ENCODE measurements at places on chromosomes 2 and 18.
A peak's percentile ranks its signal among the peaks of the same experiment; 100 is the strongest.

DNA sequence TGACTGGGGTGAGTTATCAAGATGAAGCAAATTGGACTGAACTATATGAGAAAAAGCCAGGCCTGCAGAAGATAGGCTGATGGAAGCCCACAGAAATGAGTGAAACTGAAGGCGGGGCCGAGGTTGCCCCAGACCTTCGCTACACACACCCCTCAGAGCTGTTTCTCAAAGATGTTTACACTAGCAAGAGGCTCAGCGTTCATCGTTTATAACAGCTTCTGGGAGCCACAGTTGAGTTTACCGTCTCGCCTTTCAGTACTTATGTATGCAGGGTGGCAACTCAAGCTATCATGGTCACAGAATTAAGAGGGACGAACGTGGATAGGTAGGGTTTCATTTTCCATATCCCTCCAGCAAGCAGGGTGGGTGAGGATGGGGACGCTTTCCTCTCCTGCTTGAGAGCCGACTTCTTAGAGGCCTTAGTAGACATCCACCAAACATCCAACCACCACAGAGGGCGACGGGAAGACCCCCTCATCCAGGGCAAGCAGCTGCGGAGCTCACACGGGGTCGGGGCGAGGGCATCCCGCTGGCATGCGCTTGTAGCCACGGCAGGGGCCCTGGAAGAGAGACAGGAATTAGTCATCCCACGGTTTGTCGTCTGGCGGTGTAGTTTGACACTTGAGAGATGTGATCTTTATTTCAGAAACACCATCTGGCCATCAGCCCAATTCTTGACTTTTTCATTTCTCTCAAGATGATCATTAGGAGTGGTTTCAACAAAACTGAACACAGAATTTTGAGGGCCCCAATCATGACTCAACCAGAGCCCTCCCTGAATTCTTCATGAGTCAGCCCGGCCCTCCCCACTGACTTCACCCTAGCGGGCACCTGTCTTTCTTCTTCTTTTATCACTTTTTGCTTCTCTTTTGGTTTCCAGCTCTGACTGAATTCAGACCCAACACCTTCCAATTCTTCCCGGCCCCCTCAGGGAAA, 109.1 kb upstream of the CTDP1 start:
- no peak for DNase-seq

- DNase-seq = no peak
These were observed 60.0 kb downstream of the CABLES1 start for GRCh38 chr18:23194997-23195957.

DNA sequence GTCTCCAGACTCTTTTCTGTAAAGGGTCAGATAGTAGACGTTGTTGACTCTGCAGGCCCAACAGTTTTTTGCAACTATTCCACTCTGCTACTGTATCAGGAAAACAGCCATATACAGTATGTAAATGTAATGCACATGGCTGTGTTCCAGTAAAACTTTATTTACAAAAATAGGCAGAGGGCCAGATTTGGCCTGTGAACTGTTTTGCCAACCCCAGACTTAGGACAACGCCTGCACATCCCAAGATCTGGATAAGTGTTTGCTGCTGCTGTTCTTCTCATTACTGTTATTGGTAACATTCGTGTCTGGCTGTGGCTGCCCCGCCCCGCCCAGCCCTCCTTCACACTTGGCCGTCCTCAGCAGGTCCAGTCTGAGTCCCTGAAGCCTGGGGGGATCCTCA, 94.6 kb upstream of the MCFD2 start:
- DNase-seq = no peak

DNA sequence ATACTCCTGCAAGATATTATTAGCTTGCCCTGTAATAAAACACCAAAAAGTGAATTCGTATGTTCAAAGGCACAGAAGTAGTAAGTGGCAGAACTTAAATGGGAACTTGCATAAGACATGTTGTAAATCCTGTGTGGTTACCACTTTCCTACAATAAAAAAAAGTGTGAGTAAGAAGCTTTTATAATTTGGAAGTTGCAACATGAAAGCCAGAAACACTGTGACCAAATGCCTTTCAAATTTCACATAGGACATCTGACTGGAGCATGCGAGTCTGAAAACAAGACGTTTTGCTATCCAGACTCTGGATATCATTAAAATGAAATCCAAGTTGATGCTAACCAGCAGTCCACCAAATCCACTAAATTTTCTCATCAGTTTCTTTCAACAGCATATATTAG, 886.2 kb upstream of the NRXN1 start:
- no peak for DNase-seq

DNA sequence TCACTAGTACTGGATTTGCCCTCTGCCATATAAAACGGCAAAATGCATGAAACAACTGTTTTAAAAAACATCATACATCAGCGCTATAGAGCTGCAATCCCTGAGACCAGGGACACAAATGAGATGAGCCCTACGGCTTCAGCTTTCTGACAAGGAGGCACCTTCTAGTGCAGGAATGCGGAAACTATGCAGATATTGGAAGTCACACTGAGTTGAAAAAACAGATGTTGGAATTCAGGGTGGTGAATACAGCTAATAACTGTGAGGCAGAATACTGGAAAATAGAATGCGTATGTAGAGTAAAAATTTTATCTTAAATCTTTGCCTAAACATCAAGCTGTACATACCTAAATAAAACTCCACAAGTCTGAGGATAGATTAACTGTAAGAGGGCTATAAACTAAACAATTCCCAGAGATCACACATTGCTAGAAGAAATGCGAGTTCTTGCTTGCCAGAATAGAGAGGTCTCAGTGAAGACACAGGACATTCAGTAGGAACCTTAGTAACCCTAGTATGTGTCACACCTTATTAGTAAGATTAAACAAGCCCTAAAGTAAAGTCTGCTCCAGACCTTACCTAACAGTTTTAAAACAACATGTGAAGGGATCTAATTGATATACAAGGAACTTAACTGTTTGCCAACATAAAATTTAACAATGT, 541.4 kb upstream of the DDX18 start:
- no peak for DNase-seq

GRCh38 chr18:22230471-22230945, 61.1 kb downstream of the GATA6 start:
- no peak for DNase-seq

DNA sequence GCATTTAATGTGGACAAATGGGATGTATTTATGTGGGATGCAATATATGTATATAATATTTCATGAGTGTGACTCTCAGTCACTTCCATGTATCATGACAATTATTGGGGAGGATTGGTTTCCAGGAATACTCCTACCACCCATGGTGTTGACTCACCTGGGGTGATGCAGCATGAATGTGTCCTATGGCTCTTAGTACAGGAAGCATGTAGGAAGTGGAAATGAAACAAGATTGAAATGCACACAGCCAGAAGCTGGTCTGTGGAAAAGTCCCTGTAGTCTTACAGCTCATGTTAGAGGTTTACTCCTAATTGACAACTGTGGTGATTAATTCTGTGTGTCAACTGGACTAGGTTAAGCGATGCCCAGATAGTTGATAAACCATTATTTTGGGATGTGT, 89.3 kb upstream of the HAAO start:
- no peak for DNase-seq

DNA sequence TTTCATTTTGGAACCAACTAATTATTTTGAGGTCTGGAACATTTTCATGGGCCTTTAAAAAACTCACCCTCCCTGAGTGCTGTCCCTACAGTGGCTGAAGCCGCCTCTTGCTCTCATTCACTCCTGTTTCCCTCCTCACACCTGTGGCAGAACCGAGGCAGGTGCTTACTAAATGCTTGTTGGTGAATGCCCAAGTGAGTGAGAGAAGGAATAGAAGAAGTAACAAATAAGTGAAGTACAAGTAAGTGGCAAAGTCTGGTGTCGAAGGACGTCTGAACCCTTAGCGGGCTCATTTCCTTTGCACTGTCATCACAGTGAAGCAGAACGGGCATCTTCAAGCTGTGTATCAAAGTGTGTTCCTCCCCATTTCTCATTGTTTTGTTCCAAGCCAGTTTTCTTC, 135.2 kb downstream of the RHBDD1 start:
- no peak for DNase-seq

DNA sequence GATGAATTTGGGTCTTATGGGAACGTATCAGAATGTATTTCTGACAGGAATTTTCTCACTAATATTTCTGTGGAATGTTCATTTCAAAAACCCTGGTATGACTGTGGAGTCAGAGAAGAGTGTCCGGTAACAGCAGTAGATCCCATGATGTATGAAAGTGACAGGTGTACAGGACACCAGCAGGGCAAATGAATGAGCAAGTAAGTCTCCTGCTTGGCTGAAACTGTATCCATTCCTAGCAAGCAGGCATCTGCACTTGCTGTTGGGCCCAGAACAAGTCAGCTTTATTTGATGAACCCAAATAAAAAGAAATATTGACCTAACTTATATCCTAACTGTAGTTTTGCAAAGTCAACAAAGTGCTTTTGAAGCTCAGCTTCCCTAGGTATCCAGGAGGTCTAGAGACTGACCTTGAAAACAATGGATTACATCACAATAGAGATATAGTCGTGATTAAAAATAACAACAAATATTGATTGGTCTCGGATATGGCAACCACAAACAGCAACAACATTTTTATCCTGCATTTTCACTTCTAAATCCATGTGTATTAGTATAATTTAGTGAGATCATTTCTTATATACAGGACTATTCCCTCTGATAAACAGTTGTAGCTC, 37.6 kb downstream of the NXPH2 start:
- no peak for DNase-seq

DNA sequence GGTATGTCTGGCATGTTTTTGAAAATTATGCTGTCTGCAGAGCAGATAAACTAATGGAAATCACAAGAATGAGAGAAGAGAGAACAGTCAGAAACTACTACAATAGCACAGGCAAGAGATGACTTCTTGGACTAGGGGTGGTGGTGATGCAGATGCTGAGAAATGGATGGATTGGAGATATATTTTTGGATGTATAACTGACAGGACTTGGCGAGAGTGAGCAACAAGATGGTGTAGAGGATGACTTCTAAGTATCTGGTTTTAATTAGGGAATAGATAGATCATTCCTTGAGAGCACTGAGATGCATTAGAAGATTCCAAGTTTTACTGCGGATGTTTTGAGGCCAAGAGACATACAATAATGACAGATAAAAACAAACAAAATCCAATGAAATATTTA, 328.2 kb downstream of the PID1 start:
- DNase-seq = no peak

GRCh38 chr2:70261501-70261900, 3.6 kb downstream of the PCYOX1 start:
- no peak for DNase-seq

GRCh38 chr2:55592130-55592529, 25.3 kb downstream of the PPP4R3B start:
- no peak for DNase-seq

GRCh38 chr2:136255127-136255526, 137.2 kb upstream of the CXCR4 start:
- DNase-seq = no peak

GRCh38 chr2:220310451-220310861, 683.0 kb downstream of the SLC4A3 start:
- DNase-seq = no peak

DNA sequence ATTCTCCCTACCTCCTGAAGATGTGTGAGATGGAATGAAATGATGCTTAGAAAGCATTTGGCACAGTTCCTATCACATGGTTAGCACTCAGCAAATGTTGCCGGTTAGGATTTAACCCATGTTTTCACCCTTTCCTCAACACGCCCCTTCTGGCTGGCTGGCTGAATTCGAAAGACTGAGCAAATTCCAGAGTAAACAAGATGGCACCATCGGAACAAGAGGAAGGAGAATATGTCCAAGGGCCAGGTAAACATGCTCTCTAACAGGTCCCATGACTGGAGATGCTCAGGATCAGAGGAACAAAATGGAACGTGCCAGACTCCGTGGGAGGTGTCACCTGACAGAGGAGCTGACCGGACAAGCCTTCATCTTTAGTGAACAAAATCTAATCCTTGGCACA, 145.6 kb downstream of the ANKRD44 start:
- DNase-seq = no peak

GRCh38 chr2:174007010-174007409, 41.8 kb upstream of the SP3 start:
- DNase-seq = no peak

GRCh38 chr2:172230332-172230888, 127.7 kb upstream of the DLX2 start:
- no peak for DNase-seq

DNA sequence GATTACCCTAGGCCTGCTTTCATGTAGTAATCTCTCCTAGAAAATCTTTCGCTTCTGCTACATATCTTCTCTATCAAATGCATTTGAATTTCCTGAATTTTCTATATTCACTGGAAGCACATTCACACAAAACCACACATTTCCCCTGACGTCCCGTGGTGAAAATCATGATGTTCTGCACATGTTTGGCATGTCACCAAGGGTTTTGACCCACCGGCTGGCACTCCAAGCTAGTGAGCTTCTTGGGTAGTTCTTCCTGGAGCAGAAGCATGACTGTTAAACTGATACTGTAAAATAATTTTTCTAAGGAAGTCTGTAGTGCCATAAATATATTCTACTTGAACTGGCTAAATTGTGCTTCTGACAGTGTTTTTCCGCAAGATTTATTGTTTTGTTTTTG, 510.1 kb upstream of the SLC8A1 start:
- DNase-seq = no peak

- peak; percentile 39 for DNase-seq
These were observed 24.5 kb upstream of the PEX13 start for GRCh38 chr2:60992985-60993392.

DNA sequence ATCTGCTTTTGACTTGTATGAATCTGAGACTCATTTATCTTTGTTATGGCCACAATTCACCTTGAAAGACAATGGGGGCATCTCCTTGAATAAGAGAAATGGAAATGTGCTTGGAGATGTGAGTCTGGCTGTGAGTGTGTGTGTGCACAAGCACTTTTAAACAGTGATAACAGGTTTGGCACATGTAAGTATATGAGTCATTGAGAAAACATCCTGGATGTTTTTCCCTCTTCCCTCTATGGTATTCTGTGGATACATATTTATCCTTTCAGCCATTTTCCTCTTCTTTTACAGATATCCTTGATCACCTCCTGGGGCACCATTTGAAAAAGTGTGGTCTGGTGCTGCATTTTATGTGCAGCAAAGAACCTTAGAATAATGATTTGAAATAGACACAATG, 317.3 kb upstream of the THUMPD2 start:
- no peak for DNase-seq

GRCh38 chr18:75160364-75160763, 48.6 kb downstream of the PTGR3 start:
- no peak for DNase-seq

GRCh38 chr2:189570570-189571031, 10.0 kb downstream of the SLC40A1 start:
- no peak for DNase-seq

- no peak for DNase-seq
These were observed 46.7 kb upstream of the KCNG2 start for GRCh38 chr18:79750980-79751571.

GRCh38 chr2:11527001-11527400, 6.8 kb upstream of the GREB1 start:
- no peak for DNase-seq

GRCh38 chr2:26936855-26937254, 33.6 kb upstream of the MAPRE3 start:
- no peak for DNase-seq

GRCh38 chr2:221533299-221533698, 38.8 kb downstream of the EPHA4 start:
- DNase-seq = no peak

- no peak for DNase-seq
These were observed 325.6 kb downstream of the HRH4 start for GRCh38 chr18:24786027-24786426.

- DNase-seq = no peak
These were observed 1783.9 kb downstream of the SUCLG1 start for GRCh38 chr2:82675186-82675585.

- no peak for DNase-seq
These were observed 42.1 kb downstream of the NHEJ1 start for GRCh38 chr2:219118504-219118903.

GRCh38 chr2:30185178-30185577, 38.4 kb downstream of the YPEL5 start:
- DNase-seq = no peak

All from central memory CD4-positive, alpha-beta T cell (primary cell).